ENCODE measurements at places on chromosomes 5 and 9.

- DNase-seq, result no peak
These were observed 80.7 kb downstream of the PRRT1B start for GRCh38 chr9:131625790-131626670.

DNA sequence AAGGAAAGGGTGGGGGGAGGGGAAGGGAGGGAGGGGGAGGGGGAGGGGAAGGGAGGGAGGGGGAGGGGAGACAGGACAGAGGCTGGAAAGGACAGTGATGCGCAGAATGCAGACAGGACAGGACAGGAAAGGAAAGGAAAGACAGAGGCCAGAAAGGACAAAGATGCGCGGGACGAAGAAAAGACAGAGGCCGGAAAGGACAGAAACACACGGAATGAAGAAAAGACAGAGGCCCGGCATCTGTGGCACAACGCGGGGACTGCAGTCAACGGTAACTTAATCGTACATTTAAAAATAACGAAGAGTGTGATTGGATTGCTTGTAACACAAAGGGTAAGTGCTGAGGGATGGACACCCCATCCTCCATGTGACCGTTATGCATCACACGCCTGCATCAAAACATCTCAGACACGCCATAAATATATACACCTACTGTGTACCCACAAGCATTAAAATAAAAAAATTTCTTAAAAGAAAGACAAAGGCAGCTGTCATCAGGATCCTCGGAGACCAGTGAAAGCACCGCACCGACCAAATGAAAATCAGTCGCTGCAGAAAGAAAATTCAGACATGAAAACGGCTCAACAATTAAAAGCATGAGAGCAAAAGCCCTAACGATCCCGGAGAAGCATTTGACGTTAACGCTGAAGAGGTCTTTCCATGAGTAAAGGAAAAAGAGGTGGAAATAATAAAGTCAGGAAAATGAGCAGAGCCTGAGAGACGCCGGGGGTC lies 52.9 kb upstream of the EXOC3 start:
- no peak for DNase-seq

- DNase-seq, result no peak
These were observed 3.9 kb upstream of the TMEM171 start for GRCh38 chr5:73116506-73116905.

DNA sequence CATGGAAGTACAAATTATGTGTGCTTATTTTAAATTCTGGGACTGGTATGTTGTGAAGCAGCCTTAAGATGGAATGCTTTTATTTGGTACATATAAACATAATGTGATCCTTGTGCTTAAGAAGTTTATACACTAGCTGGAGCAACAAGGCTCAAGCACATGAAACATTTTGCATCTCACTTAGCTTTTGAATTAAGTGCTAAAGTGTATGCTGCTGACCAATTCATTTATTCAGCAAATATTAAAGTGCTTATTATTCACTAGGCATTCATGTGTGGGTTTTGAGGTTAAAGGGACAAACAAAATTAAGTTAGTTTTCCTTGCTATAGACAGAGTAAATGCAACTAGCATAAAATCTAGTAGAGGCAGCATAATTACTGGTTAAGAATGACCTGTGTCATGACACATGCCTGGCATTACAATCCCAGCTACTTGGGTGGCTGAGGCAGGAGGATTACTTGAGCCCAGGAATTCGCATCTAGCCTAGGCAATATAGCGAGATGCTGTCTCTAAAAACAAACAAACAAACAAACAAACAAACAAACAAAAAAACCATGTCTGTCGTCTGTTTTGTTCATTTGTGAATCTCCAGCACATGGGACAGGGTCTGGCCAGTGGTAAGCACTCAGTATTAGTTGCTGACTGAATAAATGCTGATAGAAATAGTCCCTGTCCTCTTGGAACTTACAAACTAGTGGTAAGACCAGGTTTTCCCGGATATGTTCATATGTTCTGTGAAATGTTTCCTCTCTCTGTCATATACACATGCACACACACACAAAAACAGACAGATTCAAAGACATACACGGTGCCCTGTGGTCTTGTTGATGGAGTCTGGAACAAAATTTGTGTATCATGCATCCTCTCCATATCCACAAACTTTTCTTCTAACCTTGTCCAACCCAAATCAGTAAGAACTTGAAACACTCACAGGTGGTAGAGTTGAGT lies 41.9 kb upstream of the TNFAIP8 start:
- no peak for DNase-seq

- DNase-seq, result no peak
These were observed 33.8 kb downstream of the ZNF131 start for GRCh38 chr5:43154469-43154868.

DNA sequence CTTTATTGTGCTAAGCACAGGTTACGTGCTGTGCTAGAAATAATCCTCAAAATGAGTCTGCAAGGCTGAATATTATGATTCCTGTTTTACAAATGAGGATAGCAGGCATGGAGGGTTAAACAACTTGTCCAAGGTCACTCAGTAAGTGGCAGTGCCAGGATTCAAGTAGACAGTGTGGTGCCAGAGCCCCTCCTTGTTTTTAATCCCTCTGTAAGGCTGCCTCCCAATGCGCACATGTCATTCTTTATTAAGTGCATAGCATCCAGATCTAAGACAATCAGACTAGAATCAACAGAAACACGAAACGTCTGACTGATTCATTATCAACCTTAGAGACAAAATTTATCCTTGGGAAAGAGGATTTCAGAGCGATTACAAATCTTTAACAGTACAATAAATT lies 199.6 kb downstream of the SMARCA2 start:
- no peak for DNase-seq
